Islet precursor cell (in vitro differentiated cells): ENCODE measurements at places on chromosomes 4 and X.

DNA sequence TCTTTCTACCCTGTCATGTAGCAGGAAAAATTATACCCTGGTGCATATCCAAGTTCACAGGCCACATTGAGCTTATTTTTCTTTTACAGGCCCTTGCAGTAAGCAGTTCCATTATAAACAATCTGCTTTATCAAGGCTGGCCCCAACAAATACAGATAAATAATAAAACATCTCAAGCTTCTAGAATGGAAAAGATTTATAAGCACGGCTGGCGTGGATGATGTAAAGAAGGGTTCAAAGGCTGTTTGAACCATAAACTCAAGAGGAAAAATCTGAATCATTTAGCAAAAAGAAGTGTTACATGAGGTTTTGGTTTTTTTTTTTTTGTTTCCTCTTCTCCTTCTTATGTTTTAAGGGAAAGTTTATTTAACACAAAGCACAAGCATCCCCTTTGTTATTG is 109.7 kb downstream of the UNC5C start:
- DNase-seq = no peak

- no peak for DNase-seq
Observed at GRCh38 chr4:10639664-10640063, 44.9 kb downstream of the CLNK start.

GRCh38 chr4:88792268-88792781 is 94.7 kb upstream of the NAP1L5 start:
- peak; percentile 70 for DNase-seq

DNA sequence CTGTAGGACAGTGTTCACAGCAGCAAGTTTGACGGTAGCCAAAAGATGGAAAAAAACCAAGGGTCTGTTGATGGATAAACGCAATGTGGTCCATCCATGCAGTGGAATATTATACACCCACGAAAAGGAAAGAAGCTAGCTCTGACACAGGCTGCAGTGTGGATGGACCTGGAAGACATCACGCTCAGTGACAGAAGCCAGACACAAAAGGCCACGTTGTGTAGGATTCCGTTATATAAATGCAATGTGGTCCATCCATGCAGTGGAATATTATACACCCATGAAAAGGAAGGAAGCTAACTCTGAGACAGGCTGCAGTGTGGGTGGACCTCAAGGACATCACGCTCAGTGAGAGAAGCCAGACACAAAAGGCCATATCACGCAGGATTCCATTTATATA is 105.5 kb upstream of the SHOX start:
- no peak for DNase-seq

DNA sequence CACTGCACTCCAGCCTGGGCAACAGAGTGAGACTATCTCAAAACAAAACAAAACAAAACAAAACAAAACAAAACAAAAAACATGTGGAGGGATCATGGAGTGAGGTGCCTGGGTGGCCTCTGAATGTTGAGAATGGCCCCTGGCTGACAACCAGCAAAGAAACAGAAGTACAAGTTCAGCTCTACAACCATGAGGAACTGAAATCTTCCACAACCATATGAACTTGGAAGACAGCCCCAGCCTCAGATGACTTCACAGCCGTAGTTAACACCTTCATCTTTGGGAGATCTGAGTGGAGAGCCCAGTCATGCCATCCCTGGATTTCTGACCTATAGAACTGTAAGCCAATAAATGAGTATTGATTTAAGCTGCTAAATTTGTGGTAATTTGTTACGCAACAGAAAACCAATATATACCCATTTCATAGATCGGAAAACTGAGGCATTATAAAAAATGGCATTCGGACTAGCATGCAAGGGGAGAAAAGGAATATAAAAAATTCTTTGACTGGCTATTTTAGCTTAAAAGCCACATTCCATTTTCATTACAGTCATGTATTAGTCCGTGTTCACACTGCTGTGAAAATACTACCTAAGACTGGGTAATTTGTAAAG is 138.7 kb upstream of the RAPGEF2 start:
- DNase-seq = no peak

GRCh38 chrX:99722094-99722493 is 688.0 kb downstream of the PCDH19 start:
- no peak for DNase-seq

GRCh38 chr4:98688411-98689290 is 30.2 kb upstream of the TSPAN5 start:
- DNase-seq = no peak

GRCh38 chr4:53576071-53576617 is 15.1 kb downstream of the LNX1 start:
- DNase-seq = no peak
